ENCODE measurements at places on chromosomes 3 and 15. TPM values are rescaled to one million over a fixed set of nuclear protein-coding genes. Genes with fewer than 3 reads are reported as not detected.

The CIB1 gene
- total RNA-seq: 51.6 TPM

The CNTN4 gene
- total RNA-seq: not detected

The ZPLD1 gene
- total RNA-seq: 0.72 TPM

The TASOR gene
- 28.3 TPM for total RNA-seq

The AADACL2 gene
- not detected for total RNA-seq

The CSPG4 gene
- 77.6 TPM for total RNA-seq

The CADPS gene
- not detected for total RNA-seq

The HYAL1 gene
- total RNA-seq: 3.0 TPM

The LDHAL6B gene
- total RNA-seq: not detected

The NEK10 gene
- 0.23 TPM for total RNA-seq

The TOP2B gene
- 51.5 TPM for total RNA-seq

The CCDC13 gene
- 0.19 TPM for total RNA-seq

The EMC7 gene
- total RNA-seq: 46.2 TPM

The PLA2G4E gene
- total RNA-seq: 0.27 TPM

The ESYT3 gene
- total RNA-seq: 1.5 TPM

The HHLA2 gene
- not detected for total RNA-seq
